ENCODE measurements at places on chromosomes 13 and 19. TPM values are rescaled to one million over a fixed set of nuclear protein-coding genes. Genes with fewer than 3 reads are reported as not detected.

Gene MEX3D
- polyA plus RNA-seq, result 2.6 TPM

Gene MYO1F
- 1.9 TPM for polyA plus RNA-seq

Gene FLT3LG
- 7.1 TPM for polyA plus RNA-seq

Gene ZNF302
- polyA plus RNA-seq, result 19.1 TPM

Gene ZNF30
- polyA plus RNA-seq, result 2.8 TPM

Gene GDF15
- 28.1 TPM for polyA plus RNA-seq

Gene ZNF700
- polyA plus RNA-seq, result 22.7 TPM

Gene ZNF439
- polyA plus RNA-seq, result 7.4 TPM

Gene APC2
- polyA plus RNA-seq, result 0.27 TPM

Gene DAPK3
- 61.4 TPM for polyA plus RNA-seq

Gene ERICH4
- not detected for polyA plus RNA-seq

Gene SLITRK5
- 0.19 TPM for polyA plus RNA-seq

Gene KLK3
- 0.27 TPM for polyA plus RNA-seq

Gene ZNF132
- 2.0 TPM for polyA plus RNA-seq

Gene CLDND2
- polyA plus RNA-seq, result 4.3 TPM

Gene ELSPBP1
- not detected for polyA plus RNA-seq

Gene NR1H2
- 46.5 TPM for polyA plus RNA-seq

Gene CRYL1
- 12.8 TPM for polyA plus RNA-seq

Gene ZNF579
- polyA plus RNA-seq, result 11.6 TPM

Gene GARIN5A
- 2.3 TPM for polyA plus RNA-seq

Gene ZNF28
- polyA plus RNA-seq, result 2.8 TPM

Gene ZNF844
- 2.1 TPM for polyA plus RNA-seq

Gene KLK10
- polyA plus RNA-seq, result 0.63 TPM

Gene LHB
- polyA plus RNA-seq, result 30.1 TPM

Gene ARHGEF7
- polyA plus RNA-seq, result 30.0 TPM

Gene TGFBR3L
- polyA plus RNA-seq, result 2.2 TPM

Gene ZNF8
- 1.4 TPM for polyA plus RNA-seq

Gene SIGLEC10
- 0.53 TPM for polyA plus RNA-seq

Gene PRODH2
- polyA plus RNA-seq, result 13.8 TPM

Gene QPCTL
- 7.3 TPM for polyA plus RNA-seq

Gene TNNI3
- polyA plus RNA-seq, result 2.2 TPM

Gene ZNF675
- 1.7 TPM for polyA plus RNA-seq

Gene SEMA6B
- 4.4 TPM for polyA plus RNA-seq

Gene C1QTNF9
- polyA plus RNA-seq, result 0.73 TPM

Gene LIM2
- not detected for polyA plus RNA-seq

Gene ZNF554
- polyA plus RNA-seq, result 5.2 TPM

Gene PLD3
- 157 TPM for polyA plus RNA-seq

Gene CLDN10
- 96.5 TPM for polyA plus RNA-seq

Gene TSPAN16
- not detected for polyA plus RNA-seq

Gene XRCC1
- 19.3 TPM for polyA plus RNA-seq

Gene PSG4
- 3.0 TPM for polyA plus RNA-seq

Gene OR7A5
- polyA plus RNA-seq, result not detected

Gene CEBPG
- 11.6 TPM for polyA plus RNA-seq

Gene DLL3
- polyA plus RNA-seq, result not detected

Gene SPRED3
- polyA plus RNA-seq, result 0.80 TPM

Gene MEIOSIN
- not detected for polyA plus RNA-seq

Gene EBPL
- polyA plus RNA-seq, result 44.4 TPM

Gene S1PR5
- 0.38 TPM for polyA plus RNA-seq

Gene SLC5A5
- polyA plus RNA-seq, result 0.02 TPM

Gene HIPK4
- 0.08 TPM for polyA plus RNA-seq
